ENCODE measurements at places on chromosomes 7 and 10. TPM values are rescaled to one million over a fixed set of nuclear protein-coding genes. Genes with fewer than 3 reads are reported as not detected.

UPK3BL2 gene
- 1.6 TPM for total RNA-seq

PKD2L1 gene
- not detected for total RNA-seq

LEP gene
- total RNA-seq = 0.22 TPM

NRG3 gene
- total RNA-seq = not detected

POMZP3 gene
- total RNA-seq = 2.7 TPM

TMEM229A gene
- total RNA-seq = not detected

PRSS37 gene
- not detected for total RNA-seq

WDR86 gene
- 0.25 TPM for total RNA-seq

EPHA1 gene
- total RNA-seq = not detected

GRM3 gene
- not detected for total RNA-seq

PTPRN2 gene
- not detected for total RNA-seq

PNLIPRP3 gene
- not detected for total RNA-seq

KCNIP2 gene
- total RNA-seq = not detected

MRLN gene
- total RNA-seq = not detected

AGAP5 gene
- 3.9 TPM for total RNA-seq

ELOVL3 gene
- not detected for total RNA-seq

ASB10 gene
- not detected for total RNA-seq

ATP6V0A4 gene
- total RNA-seq = 0.43 TPM

CHN2 gene
- not detected for total RNA-seq

ZWINT gene
- total RNA-seq = 26.7 TPM

FAM170B gene
- total RNA-seq = not detected

TBXAS1 gene
- total RNA-seq = not detected

PANK1 gene
- total RNA-seq = 4.6 TPM

MBLAC1 gene
- total RNA-seq = 0.43 TPM

ZNF92 gene
- total RNA-seq = 3.4 TPM

SAMD9L gene
- 17.0 TPM for total RNA-seq

CNTNAP2 gene
- total RNA-seq = not detected

PNLIP gene
- not detected for total RNA-seq

C10orf105 gene
- not detected for total RNA-seq

DKK1 gene
- 558 TPM for total RNA-seq

OR9A2 gene
- total RNA-seq = not detected

TYW1B gene
- total RNA-seq = 1.6 TPM

DBNL gene
- total RNA-seq = 175 TPM

C10orf53 gene
- not detected for total RNA-seq

LIPK gene
- not detected for total RNA-seq

DEPP1 gene
- 10.1 TPM for total RNA-seq

PAX4 gene
- not detected for total RNA-seq

AKR1C1 gene
- total RNA-seq = 39.4 TPM

OR2A42 gene
- 0.32 TPM for total RNA-seq

BMPER gene
- total RNA-seq = 97.3 TPM

RET gene
- not detected for total RNA-seq

SPAM1 gene
- not detected for total RNA-seq

ZNF33B gene
- total RNA-seq = 1.9 TPM

PIK3CG gene
- not detected for total RNA-seq

ABCB1 gene
- total RNA-seq = not detected
